ENCODE measurements at places on chromosomes 3 and 15.
A peak's percentile ranks its signal among the peaks of the same experiment; 100 is the strongest.

DNA sequence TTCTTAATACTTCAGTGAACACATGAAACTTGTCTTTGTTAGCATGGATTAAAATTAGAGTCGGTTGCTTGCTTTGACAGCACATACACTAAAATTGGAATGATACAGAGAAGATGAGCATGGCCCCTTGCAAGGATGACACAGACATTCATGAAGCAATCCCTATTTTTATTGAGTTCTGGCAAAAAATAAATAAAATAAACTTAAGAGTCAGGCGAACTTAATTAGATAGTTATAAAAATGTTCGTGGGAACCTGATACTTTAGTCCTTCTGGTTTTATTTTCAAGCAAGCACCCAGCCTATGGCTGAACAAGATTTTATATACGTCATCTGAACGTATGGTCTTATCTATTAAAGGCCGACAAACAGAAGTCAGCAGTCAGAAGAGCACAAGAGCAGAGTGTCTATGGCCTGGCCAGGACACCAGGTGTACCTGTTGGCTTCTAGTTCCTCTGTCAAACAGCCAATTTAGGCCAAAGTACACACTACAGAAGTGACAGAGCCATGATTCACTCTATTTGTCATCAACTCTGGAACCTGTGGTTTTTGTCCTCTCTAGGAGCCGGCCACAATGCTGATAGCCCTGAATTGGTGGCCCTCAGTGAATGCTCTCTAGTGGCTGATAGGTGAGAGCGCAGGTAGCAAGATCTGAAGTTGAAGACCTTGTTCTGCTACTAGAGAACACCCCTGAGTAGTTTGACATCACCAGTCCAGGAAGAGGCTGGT is 64.3 kb downstream of the LEO1 start:
- no peak for DNase-seq

DNA sequence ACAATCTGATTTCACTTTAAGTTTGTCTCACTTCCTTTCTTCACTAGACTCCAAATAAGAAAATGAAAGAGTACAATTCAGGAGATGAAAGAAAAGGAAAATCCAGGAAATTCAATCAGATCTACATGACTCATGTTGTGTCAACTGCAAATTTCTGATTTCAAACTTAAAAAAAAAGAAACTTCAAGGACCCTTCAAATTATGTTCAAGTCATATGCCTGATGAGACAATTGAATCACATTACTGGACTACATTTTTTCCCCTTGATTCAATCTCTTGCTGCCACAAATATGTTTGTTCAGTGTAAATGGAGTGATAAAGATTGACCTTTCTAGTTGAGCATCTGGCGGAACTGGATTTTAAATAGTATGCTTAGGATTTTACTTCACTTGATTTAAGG is 37.4 kb downstream of the FRMD5 start:
- DNase-seq = no peak

GRCh38 chr3:122415762-122416654 is at the start of gene WDR5B:
TSS of gene WDR5B (minus strand) at chr3:122416062. CDS start at chr3:122415528, 534 bp downstream.
- peak; percentile 65 for DNase-seq

DNA sequence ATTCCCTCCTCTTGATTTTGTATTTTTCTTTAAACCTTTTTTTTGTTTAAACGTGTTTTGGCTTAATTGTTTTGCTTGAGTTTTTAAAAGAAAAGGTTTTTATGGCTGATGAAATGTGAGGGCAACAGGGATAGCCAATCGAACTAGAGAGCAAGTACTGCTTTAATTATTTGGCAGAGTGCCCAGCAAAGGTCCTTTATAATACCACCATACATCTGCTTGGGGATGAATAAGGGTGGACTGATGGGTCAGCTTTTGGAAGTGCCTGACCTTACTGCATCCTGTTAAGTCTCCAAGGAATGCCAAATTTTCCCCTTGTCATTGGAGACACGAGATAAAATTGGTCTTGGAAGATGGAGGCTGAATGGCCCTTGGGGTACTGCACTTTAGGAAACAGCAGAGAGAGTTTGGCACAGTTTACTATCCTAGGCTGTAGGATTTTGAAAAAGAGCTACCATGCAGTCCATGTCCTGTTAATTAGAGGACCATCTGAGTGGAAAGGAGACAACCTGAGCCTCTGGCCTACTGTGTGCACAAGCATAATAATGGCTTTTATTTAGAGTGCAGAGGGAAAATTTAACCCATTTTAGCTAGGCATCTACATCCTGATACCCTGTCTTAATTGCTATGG is 19.8 kb upstream of the MTHFS start:
- no peak for DNase-seq

- DNase-seq = no peak
These were observed 17.1 kb downstream of the SLC9A9 start for GRCh38 chr3:143831208-143831607.

- no peak for DNase-seq
These were observed 1.8 kb downstream of the HCN4 start for GRCh38 chr15:73366766-73367623.

DNA sequence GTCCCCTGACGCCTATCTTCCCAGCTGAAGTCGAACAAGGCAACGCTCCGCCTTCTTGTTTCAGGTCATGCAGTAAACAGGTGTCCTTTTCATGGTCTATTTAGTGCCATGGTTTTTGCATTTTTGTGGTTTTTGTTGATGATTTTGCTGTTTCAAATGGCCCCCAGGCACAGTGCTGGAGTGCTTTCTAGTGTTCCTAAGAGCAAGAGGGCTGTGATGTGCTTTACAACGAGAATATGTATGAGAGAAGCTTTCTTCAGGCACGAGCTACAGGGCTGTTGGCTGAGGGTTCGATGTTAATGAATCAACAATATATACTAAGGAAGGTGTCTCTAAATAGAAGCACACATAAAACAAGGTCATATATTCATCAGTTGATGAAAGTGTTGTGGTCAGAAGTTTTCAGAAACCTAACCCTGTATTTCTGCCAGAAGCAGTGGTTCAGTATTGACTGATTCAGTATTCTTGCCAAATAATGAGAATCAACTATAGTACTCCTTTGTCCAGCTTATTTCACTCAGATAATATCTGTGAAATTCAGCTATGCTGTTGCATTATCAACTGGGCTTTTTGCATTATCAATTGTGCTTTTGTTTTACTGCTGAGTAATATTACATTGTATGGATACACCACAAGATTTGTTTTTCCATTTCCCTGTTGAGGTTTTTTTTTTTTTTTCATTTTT is 18.5 kb downstream of the LIMD1 start:
- no peak for DNase-seq

DNA sequence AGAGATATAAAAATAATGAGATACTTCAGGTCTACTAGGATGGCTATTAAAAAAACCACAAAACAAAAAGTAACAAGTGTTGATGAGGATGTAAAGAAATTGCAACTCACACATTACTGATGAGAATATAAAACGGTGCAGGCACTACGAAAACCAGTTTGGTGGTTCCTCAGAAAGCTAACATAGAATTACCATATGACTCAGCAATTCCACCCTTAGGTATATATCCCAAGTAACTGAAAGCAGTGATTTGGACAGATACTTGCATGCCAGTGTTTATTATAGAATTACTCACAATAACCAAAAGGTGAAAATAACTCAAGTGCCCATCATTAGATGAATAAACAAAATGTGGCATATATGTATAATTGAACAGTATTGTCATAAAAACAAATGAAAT is 87.5 kb upstream of the MELTF start:
- no peak for DNase-seq

DNA sequence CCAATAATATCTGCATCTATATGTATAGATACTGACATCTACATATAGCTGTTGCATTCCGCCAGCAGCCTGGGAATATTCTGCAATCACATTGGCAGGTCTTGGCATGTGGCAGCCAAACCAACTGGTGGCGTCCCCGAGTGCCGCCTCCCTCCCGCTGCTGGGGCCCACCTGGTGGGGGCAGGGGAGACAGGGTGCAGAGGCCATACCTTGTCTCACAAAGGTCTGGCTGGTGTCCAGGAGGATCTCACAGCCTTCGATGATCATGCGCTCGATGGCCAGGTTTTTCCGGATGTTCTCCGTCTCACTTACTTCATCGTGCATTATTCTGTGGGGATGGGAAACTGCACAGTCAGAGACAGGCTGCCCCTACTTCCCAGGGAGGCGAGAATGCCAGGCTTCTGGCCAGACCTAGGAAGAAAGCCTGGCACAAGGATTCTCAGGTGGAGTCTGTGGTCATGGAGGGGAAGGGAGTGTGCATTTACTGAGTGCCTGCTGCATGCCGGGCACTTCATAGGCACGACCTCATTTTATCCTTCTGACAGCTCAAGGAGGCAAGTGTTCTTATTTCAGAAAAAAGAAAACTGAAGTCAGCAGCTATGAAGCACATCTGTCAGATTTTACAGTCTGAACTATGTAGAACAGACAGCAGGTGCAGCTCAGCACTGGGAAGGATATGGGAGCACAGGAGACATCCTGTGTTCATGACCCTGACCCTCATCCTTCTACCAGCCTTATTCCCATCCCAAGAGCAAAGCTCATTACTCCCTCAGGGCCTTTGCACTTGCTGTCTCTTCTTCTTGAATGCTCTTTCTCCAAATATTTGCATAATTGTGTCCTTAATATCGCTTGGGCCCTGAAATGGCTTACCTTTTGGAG is 62.8 kb downstream of the RASGRF1 start:
- DNase-seq = no peak

DNA sequence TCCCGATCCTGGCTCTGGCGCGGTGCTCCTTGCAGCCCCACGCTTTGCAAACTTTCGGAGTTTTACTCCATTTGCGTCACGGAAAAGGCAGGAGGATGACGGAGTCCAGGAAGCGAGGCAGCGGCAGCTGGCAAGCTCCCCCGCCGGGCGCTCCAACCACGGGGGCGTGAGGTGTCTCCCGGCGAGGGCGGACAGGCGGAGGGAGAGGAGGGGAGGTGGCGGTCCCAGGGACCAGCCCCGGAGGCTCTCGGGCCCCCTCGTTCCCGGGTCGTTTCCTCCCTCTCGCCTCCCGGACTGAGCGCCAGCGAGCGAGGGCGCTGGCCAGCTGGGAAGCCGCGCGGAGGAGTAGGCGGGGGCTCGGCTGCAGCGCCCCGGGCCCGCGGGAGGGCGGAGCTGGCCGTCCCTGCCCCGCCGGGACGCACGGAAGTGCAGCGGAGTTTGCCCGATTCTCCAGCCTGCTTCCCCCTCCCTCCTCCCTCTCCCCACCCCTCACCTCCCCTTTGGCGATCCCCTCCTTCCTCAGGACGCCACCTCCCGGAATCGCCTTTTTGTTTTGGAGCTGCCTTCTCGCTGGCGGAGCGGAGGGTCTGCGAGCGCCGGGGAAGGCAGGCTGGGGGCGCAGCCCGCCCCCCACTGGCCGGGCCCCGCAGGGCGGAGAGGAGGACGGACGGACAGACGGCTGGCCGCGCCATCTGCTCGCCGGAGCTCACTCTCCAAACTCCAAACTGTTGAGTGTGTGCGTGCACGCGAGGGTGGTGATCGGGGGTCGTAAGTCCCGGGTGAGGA is at the start of gene SNX33:
SNX33 (plus strand) TSS at position 543 of the 786 bp plus-strand sequence. CDS start 1,191 bp downstream, outside the sequence.
- DNase-seq = peak; percentile 68

DNA sequence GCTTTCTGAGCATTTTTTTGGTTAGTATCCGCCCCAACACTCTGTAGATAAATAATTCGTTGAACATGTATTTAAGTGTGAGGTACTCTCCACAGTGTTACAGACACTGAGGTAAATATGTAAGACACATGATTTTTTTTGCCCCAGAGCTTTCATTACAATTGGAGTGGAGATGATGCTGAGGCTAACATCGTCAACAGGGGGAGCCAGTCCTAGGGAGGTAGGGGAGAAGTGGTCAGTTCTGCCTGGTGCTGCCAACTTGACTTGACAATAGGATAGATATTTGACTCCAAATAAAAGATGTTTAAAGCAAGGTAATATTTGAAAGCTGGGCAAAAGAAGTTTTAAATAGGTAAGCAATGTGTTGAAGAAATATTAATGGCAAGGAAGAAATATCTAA is 295.7 kb downstream of the UNC13C start:
- no peak for DNase-seq

GRCh38 chr3:67526246-67526645 is 128.2 kb downstream of the SUCLG2 start:
- no peak for DNase-seq

GRCh38 chr3:193772422-193772763 is 179.4 kb downstream of the OPA1 start:
- no peak for DNase-seq

- DNase-seq = peak; percentile 30
These were observed 21.7 kb upstream of the TBC1D21 start for GRCh38 chr15:73851689-73852088.

GRCh38 chr15:80635953-80636352 is 59.2 kb upstream of the ABHD17C start:
- DNase-seq = no peak

GRCh38 chr15:68205558-68205944 is 419 bp upstream of the CALML4 start:
- DNase-seq = no peak

GRCh38 chr15:72220687-72221086 is 10.3 kb downstream of the PKM start:
- no peak for DNase-seq

GRCh38 chr3:46586738-46587246 is 20.7 kb upstream of the LRRC2 start:
- DNase-seq = no peak

- peak; percentile 53 for DNase-seq
These were observed 508 bp upstream of the SMAD6 start for GRCh38 chr15:66701422-66702034.

- no peak for DNase-seq
These were observed 5.1 kb downstream of the SPTBN5 start for GRCh38 chr15:41888662-41889253.

GRCh38 chr3:149077628-149078027 is 8.7 kb downstream of the HLTF start:
- no peak for DNase-seq

DNA sequence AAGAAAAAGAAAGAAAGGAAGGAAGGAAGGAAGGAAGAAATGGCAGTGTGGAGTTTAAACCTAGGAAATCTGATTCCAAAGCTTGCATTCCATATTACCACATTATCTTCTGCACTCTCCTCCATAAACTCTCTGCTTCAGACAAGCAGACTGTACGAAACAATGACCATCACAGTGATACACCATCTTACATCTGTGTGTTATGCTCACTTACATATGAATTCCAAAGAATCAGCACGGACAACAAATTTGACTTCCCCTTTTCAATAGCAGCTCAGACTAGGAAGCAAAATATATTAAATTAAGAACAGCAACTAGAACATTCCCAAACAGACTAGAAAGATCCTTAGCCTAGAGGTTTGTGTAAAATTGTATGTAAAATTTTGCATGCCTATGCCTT is 18.0 kb upstream of the PPM1L start:
- DNase-seq = no peak

GRCh38 chr3:65532215-65532614 is 506.5 kb downstream of the MAGI1 start:
- no peak for DNase-seq

- no peak for DNase-seq
These were observed 55.8 kb downstream of the ST8SIA2 start for GRCh38 chr15:92449476-92449875.

DNA sequence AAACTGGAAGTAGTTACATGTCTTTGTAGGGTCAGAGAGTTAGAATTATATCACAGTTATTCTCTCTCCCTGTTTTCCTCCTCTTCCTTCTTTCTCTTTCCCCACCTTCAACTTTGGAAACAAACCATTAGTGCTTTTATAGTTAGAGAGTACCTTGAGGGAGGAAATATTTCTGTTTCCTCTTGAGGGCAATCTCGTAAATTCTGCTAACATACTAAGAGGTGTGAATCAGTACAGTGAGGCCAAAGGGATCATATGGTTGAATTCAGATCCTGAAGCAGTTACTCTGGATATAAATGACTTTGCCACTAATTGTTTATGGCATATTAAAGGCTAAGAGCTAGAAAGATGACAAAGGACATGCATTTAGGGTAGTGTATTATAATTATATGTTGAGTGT is 60.3 kb upstream of the CCNL1 start:
- no peak for DNase-seq
